Fibroblast of upper back skin (primary cell): ENCODE measurements at places on chromosomes 5 and 9.

DNA sequence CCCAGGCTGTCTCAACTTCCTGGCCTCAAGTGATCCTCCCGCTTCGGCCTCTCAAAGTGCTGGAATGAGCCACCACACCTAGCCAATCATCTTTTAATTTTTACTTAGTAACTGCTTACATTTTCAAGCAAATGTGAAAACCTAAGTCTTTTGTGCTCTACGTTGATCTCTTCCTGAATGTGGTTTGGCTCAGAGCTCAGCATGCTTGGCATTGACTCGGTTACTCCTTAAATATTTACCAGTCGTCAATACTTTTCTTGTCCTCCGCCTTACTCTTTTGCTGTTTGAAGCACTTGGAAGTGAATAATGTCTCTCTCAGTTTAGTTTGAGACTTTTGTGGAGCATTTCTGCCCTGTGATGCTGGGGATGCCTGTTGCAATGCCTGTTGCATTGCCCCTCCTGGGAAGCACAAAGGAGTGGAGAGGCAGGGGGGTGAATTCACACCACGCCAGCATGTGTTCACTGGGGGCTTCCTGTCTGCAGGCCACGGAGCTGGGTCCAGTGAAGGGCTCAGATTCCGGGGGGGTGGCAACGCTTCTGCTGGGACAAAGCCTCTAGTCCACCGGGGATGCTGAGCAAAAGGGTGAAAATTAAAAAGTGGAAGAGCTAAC is 13.1 kb upstream of the TENT4A start:
- no peak for DNase-seq

DNA sequence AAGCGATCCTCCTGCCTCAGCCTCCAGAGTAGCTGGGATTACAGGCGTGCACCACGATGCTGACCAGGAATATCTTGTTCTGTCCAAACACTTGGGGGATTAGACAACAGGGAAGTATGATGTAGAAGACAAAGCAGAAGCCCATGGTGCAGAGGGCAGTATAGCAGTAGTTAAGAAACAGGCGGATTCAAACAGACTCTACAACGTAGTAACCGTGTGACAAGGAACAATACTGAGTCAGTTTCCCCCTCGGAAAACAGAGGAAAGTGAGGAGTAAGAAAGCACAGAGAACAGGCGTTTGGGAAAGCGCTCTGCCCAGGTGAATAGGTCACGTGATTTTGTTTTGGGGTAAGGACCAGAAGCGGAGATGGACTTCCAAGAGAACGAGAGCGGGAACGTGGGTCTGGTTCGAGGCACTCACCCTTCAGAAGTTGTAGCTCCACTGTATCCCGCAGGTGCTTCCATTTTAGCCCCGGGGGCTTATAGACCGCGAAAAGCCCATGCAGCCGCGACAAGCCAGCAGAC is 306 bp downstream of the TRUB2 start:
- DNase-seq: no peak

- no peak for DNase-seq
Measured at GRCh38 chr5:148817606-148818005, 8.8 kb upstream of the ADRB2 start.

GRCh38 chr5:73221726-73222125 is 48.7 kb downstream of the TMEM174 start:
- peak; percentile 74 for DNase-seq

GRCh38 chr9:76116913-76117312 is 226.4 kb downstream of the PCSK5 start:
- no peak for DNase-seq

- DNase-seq: no peak
Measured at GRCh38 chr5:151454166-151454565, 6.8 kb downstream of the SLC36A1 start.

DNA sequence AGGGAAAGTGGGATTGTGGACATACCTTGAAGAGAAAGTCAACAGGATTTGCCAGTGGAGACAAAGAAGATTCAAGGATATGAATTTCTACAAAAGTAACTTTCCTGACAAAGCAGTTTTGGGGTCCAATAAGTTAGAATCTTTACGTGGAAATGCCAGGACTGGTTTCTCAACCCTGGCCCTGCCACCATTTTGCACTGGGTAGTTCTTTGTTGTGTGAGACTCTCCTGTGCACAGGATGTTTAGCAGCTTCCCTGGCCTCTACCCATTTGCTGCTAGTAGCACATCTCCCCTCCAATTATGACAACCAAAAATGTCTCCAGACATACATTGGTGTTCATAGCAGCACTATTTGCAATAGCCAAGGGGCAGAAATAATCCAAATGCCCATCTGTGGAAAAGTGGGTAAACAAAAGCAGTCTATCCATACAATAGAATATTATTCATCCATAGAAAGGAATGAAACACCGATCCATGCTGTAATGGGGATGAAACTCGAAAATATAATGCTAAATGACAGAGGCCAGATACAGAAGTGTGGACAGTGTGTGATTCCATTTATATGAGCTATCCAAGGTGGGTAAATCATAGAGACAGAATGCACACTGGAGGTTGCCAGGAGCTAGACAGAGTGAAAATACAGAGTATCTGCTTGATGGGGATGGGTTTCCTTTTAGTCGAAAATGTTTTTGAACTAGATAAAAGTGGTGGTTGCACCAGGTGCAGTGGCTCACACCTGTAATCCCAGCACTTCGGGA is 91.4 kb downstream of the NSUN2 start:
- no peak for DNase-seq

DNA sequence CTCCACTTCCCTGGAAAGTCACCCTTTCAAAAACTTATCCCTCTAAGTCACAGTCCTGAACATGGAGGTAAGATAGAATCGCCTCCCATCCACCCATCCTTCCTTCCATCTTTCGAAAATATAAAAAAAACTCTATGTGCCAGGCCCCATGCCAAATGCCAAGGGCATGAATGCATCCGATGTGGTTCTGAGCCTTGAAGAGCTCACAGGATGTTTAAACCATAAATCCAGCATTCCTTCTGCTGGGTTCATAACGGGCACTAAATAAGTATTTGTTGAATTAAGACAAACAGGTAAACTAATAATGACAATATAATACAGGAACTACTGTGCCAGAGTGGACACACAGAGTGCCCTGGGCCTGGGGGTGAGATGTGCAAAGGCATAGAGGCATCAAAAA is 147.3 kb downstream of the TTLL11 start:
- peak; percentile 18 for DNase-seq

- DNase-seq: peak; percentile 81
Measured at GRCh38 chr9:94675008-94675881, 35.9 kb upstream of the FBP1 start.

DNA sequence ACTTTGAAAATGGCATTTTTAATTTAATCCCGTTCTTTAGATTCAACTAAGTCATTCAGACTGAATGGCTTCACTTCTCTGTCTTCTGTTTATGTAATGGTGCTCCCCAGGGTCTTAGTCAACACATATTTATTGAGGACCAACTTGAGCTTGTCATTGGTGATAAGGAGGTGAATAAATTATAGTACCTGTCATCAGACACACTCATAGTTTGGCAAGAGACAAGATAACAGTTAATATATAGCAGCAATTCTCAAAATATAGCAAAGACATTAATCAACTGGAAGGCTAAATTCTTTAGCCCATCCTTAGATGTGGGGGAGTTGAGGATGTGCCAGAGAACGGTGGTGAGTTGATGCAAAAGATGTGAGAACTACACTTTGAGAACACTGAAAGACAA is 78.4 kb downstream of the MACIR start:
- peak; percentile 50 for DNase-seq

DNA sequence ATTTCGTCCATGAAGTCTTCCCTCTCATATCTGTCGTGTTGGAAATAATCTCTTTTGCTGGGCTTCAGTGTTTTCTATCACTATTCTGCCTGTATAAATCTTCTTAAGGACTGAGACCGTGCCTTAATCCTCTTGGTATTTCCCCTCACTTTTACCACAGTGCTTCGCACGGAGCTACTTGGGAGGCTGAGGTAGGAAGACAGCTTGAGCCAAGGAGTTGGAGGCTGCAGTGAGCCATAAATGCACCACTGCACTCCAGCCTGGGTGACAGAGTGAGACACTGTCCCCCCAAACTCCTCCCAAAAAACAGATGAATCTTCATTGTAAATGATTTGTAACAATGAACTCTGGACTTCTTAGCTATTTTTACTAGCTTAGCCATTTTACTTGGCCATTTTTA is 57.8 kb downstream of the PHAX start:
- peak; percentile 14 for DNase-seq

- DNase-seq: no peak
Measured at GRCh38 chr9:69299315-69299714, 25.7 kb upstream of the ENTREP1 start.
